COR-L47 (cell line): ENCODE measurements at places on chromosomes 11 and 22.

- no peak for DNase-seq
Observed at GRCh38 chr22:37734964-37735451, 38.2 kb downstream of the TRIOBP start.

GRCh38 chr11:104333977-104334376, 170.0 kb upstream of the PDGFD start:
- DNase-seq = no peak

GRCh38 chr11:68314203-68315170, 2.1 kb downstream of the LRP5 start:
- DNase-seq = no peak

GRCh38 chr11:58921778-58922390, 17.4 kb upstream of the GLYATL1 start:
- peak; percentile 50 for DNase-seq

GRCh38 chr11:62755086-62755615, 1.2 kb upstream of the ZBTB3 start:
- DNase-seq = no peak

DNA sequence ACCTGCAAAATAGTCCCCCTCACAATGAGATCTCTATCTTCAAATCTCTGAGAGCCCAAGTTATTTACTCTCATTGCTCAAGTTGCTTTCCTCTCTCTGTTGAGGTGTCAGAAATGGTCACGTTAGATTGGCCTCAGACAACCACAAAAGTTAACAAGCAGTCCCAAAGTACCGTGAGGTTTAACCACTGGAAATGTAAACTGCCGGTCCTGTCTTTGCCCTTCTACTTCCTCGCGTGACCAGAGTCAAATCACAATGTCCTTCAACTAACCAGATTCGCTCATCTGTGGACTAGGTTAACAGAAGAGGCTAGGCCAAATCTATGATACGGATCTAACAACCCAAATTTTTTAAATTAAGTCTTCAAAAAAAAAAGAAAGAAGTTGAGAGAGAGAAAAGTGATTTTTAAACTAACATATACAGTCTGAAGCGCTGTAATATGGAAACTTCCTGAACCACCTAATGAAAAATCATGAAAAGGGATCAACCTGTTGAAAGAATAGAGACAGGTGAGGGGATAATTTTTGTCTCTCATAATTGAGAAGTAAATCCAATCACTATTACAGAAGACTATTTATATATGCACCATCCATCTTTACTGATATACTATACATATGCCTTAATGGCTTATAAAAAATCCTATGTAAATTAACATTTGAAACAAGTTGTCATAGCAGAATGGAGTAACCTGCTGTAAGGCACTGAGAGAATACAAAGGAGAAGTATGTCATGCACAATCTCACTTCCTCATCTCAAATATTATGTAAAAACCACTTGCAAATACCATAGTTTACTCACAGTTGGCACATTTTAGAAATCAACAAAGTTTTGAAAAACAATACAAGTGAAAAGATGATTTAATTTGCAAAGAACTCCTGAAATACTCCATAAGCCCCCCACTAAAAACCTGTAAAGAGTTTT, 3.3 kb upstream of the JAML start:
- no peak for DNase-seq

- no peak for DNase-seq
Observed at GRCh38 chr22:50713571-50714056, 24.4 kb upstream of the ACR start.

- DNase-seq = no peak
Observed at GRCh38 chr11:126175393-126175792, 36.1 kb downstream of the RPUSD4 start.

DNA sequence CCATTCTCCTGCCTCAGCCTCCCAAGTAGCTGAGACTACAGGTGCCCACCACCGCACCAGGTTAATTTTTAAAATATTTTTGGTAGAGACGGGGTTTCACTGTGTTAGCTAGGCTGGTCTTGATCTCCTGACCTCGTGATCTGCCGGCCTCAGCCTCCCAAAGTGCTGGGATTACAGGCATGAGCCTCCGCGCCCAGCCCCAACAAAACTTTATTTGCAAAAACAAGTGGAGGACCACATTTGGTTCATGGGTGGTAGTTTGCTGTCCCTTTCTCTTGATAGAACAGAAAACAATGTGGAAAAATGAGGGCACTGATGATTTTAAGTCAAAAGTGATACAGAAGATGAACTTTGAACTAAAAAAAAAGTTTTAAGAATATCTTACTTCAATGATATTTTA, 121.8 kb upstream of the SERPIND1 start:
- no peak for DNase-seq

DNA sequence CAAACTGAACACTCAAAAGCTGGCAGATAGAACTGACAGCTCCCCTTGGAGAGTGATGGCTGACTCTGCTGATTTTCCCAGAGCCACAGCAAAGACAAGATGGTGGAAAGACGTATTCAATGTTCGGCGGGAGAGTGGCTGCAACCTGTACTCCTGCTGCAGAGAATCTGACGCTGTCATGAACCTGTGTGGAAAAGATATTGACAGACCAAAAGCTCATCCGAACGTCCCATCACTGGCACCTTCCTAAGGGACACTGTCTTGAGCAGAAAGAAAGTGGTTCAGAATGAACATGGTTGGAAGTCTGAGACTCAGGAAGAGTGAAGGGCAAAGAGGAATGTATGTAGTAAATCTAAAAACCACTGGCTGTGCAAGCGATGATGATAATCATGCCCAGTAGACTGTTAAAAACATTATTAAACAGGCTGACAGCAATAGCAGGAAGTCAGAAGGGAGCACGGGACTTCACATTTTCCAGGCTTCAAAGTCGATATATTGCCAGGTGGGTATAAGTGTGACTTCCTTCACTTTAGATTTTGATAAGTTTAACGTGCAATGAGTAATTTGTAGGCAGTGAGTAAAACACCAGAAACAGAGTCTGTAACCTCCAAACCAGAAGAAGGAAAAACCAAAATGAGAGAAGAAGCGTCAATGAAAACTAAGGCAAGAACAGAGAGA, 6.2 kb upstream of the IL17REL start:
- no peak for DNase-seq

DNA sequence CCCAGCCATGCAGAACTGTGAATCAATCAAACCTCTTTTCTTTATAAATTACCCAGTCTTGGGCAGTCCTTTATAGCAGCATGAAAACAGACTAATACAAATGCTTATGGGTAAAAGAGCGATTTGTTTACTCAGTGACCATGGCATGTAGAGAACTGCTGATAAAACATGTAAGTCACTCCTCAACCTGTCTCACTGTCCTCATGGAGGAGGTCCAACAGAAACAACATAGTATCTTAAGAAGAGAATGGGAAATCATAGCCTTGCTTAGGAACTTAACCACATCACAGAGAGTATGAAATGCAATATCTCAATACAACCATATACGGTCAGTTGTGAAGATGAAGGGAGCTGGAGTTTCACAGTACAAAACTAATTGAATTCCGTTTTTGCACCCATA, 1734.0 kb upstream of the RAG2 start:
- DNase-seq = no peak
